EH (cell line): ENCODE measurements at places on chromosomes 3 and 15.

- DNase-seq = no peak
Measured at GRCh38 chr3:189995129-189995528, 125.6 kb downstream of the P3H2 start.

GRCh38 chr3:110910346-110910955, 161.2 kb upstream of the NECTIN3 start:
- DNase-seq = peak; percentile 43

GRCh38 chr15:75578948-75579920, at the start of gene PTPN9:
Gene PTPN9 (minus strand): TSS chr15:75579315. CDS start chr15:75578776, 539 bp downstream.
- peak; percentile 83 for DNase-seq

DNA sequence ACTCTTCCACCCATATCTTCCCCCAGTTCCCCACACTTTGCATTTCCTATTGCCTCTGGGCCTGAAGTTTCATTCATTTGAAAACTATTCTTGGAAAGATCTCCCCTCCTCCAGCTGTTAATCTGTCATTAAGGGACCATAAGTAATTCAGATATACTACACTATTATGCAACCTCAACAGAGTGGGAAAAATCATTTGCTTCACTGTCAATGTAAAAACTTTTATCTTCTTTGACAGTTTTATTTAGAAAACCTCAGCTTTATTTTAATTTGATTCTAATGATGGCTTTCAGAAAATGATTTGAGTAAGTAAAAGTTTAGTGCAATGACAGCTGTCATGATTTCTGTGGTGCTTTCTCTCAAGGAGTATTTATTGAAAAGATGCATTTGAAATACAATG, 435.3 kb upstream of the KCNMB2 start:
- DNase-seq = peak; percentile 34

GRCh38 chr3:152255290-152255689, 13.4 kb upstream of the MBNL1 start:
- no peak for DNase-seq

DNA sequence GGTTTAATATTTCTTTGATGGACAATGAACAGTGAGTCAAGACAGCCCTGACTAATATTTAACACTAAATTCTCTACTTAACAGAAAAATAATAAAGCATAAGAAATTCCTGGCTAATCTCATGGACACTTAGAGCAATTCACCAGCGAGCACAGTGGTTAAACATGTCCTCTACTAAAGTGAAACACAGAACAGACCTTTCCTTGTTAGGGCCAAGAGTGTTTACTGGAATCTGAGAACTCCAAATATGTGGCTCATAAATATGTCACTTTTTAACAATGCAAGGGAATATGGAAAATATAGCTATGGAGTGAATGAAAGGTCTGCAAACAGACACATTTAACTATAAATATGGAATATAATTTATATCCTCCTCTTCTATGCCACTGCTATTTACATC, 18.6 kb upstream of the IGSF10 start:
- DNase-seq = no peak

GRCh38 chr3:55244247-55244646, 242.9 kb downstream of the WNT5A start:
- no peak for DNase-seq

GRCh38 chr3:115912372-115912771, 289.1 kb downstream of the GAP43 start:
- DNase-seq = no peak

- no peak for DNase-seq
Measured at GRCh38 chr3:65433480-65433879, 605.2 kb downstream of the MAGI1 start.

DNA sequence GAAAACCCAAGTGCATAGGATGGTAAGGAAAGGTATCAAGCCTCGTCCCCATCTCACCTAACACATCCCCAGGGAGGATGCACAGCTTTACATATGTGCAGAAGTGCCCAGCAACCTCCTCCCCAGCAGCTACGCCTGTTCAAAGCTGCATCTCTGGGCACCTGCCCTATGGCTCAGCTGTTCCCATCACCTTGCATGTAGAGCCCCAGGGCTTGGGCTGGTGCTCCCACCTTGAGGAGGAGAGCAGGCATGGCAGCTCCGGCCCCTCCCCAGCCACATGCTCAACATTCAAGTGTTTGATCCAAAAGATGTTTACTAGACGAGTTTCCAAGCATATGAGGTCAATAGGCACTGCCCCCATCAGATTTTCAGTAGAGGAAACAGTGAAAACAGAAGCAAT, 173.5 kb downstream of the ATP10A start:
- DNase-seq = no peak

DNA sequence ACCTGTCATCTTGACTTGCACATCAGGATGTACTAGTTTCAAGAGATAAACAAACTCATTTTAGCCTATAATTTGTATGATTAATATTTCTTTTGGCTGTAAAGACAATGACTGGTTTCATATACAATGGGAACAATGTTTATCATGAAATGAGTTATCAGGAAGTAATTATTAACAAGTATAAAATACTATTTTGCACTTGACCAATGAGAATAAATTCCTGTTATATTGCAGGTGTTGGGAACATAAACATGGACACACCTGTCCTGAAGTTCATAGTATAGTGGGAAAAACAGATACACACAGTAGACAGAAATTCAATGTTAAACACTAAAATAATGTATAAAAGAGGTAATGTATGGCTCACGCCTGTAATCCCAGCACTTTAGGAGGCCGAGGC, 56.9 kb downstream of the UBR1 start:
- DNase-seq = no peak

- peak; percentile 4 for DNase-seq
Measured at GRCh38 chr3:27094721-27095120, 274.5 kb downstream of the NEK10 start.

DNA sequence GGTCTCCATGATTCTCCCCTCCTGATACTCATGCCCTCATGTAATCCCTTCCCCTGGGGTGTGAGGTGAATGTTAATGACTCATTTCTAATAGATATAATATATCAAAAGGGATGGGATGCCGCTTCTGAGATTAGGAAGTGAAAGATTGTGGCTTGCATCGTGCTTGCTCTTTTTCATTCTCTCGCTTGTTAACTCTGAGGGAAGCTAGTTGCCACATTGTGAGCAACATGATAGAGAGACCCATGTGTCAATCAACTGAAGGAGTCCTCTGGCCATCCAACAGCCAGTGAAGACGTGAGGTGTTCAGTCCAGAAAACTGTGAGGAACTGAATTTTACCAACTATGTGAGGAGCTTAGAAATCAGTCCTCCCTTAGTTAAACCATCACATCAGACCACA, 28.9 kb upstream of the DRD3 start:
- DNase-seq = no peak

DNA sequence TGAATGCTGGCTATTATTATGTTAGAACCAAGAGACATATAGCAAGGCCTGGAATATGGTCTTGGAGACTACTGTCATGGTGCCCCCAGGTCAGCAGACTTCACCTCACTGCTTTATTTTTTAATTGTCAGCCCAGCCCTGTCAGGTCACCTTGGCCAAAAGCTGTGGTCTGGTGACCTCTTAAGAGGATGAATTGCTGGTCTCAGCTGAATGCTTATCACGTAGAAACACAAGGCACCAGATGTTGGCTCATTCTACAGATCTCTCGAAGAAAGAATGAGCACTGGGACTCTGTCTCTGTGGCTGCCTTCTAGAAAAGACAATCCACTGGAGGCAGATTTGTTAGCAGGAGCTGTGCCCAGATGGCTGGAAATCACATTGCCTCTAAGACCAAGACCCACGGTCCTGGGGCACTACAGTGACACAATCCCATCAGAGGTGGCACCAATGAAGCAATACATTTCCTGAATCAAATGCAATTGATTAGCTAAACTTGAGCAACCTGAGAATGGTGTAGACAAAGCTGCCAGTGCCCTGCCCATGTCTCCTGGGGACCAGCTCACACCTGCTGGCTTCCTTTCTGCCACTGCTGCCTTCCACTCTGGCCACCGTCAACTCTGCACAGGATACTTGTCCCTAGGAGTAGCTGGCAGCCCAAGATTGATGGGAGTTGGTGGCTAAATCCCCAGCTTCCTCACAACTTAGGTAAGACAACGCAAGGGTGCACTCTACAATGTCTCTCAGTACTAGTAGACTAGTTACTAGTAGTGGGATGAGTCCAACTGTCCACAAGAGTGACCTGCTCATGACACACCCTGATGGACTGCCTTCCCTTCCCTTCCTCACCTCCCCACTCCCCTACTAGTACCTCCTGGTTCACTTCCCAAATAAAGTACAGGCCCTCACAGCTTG, 384.9 kb upstream of the PROK2 start:
- DNase-seq = no peak

- DNase-seq = no peak
Measured at GRCh38 chr3:15271785-15272381, 60.5 kb downstream of the SH3BP5 start.

DNA sequence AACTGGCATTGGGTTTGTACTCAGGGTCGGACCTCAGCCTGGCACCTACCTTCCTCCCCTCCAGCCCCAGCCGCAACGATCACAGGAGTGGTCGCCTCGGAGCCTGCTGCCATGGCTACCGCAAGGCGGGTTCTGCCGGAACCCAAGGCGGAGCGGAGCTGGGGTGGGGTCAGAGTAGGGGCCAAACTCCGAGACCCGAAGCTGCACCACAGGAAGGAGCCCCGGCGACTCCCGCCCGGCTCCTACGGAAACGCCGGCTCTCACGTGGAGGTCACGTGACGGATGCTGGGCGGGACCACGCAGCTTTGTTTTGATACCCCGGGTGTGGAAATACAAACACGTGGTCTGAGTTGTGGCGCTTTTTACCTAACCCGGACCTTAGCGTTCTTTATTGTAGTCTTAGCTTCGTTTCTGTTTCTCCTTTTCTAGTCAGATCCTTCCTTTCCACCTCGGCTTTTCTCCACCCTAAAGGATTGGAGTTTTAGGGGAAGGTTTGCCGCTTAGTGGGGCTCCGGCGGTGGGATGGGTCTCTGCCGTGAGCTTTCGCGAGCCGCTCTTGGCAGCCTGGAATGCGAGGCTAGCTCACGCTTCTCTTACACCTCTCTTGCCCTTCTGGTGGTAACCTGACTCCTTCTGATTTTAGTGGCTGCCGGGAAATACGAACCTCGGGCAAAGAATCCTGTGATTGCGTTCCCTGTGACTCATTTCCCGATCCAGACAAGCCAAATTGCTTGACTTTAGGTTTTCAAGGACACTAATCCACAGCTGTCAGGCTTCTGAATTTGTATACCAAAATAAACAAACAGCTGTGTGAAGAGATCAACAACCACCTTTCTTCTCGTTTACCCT, at the start of gene HSPBAP1:
Gene HSPBAP1 (minus strand): TSS at position 264 of the 849 bp plus-strand sequence. CDS start 151 bp downstream, at position 113.
- DNase-seq = peak; percentile 93

DNA sequence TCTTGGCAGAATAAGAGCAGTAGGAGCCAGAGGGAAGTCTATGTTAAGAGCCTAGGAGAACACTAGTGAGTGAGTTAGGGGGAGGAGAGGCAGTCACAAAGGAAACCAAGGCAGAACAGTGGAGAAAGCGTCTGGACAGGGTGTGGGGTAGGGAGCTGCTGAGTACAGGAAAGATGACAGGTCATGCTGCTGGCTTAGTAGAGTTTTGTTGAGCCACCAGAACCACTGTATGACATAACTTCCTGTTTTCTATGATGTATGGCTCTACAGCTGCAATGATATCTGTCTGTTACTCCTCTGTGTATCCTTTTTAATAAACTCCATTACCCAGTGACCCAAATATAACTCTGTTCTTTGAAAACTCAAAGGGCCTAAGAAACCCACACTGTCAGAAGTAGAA, 10.6 kb upstream of the STT3B start:
- no peak for DNase-seq

GRCh38 chr3:187291512-187292132, at the start of gene MASP1:
Gene MASP1 (minus strand): TSS chr3:187291737. CDS start chr3:187291632, 105 bp downstream.
- peak; percentile 72 for DNase-seq

- DNase-seq = peak; percentile 82
Measured at GRCh38 chr3:188234132-188234531, 80.2 kb downstream of the LPP start.

DNA sequence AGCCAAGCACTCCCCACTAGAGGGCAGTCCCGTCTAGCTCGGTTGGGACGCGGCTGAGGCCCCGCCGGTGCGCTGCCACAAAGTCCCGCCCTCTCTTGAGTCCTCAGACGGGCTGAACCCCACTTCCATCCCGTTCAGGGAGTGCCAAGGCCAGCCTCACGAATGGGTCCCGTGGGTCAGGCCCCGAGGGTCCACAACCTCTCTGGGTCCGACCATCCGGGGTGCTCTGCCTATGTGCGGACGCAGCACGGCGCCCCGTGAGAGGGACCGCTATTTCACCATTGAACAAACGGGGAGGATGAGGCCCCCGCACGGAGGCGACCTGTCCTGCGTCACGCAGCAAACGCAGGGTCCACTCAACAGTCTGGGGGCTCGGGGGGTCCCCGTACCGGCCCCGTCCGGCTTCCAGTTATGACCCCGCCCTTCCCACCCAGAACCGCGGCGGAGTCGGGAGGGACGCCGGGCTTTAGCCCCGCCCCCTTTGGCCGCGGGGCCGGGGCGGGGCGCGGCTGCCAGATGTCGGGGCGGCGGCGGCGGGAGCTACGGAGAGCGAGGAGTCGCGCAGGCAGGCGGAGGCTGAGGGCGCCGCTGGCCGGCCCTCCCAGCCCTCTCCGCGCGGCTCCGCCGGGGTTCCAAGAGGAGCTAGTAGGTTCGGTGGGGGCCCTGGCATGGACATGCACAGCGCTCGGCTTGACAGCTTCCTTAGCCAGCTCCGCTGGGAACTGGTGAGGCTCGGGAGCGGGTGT, at the start of gene INKA1:
Gene INKA1 (plus strand): TSS at position 543 of the 746 bp plus-strand sequence. CDS start 132 bp downstream, at position 675.
- DNase-seq = peak; percentile 83

DNA sequence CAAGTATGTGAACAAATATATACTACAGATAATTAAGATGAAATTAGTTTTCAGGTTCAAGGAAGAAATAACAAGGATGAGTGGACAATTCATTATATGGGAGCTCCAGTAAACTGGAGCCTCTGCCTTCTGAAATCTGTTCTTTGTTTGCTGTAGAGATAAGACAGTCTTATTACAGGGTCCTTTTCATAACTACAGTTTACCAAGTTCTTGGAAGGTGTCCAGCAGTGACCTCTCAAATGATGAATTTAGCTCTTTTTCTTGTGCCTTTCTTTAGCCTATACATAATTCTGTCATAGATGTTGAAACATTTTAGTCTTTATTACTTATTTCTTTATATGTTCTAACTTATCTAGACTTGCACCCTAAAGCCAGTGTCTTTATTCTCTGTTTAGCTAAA, 89.7 kb upstream of the GBE1 start:
- DNase-seq = no peak

DNA sequence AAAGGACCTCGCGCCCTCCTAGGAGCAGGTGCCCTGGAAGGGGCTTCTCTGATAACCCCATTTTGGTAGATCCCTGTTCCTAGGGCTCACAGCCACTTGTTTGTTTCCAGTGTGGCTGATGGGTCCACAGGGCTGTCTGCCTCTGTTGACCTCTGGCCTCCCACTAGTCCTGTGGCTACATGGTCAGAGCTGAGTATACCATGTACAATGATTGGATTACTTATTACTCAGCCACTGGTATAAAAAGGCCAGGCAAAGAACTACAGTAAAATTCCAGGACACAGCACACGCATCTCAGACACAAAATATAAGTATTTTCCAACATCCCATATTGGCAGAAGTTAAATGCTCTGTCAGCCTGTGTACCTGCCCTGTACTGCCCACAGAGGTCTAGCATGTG, 277.3 kb downstream of the GABRG3 start:
- no peak for DNase-seq

DNA sequence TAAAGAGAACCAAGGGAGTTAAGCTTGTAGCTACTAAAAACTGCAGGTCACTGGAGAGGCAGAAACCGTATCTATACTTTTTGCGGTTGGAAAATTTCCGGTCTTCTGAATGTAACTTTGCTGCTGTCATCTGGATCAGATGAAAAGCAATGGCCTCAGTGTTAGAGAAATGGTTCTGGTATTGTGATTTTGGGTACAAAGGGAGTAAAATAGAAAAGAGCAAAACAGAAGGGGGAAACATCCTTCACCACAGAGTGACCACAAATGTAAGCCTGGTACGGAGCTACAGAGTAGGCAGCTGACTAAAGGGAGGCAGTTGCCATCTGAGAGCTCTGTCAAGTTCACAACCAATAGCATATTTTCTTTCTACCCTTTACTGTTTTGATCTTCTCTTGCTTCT, 5.6 kb downstream of the CD96 start:
- DNase-seq = no peak
